ENCODE measurements at places on chromosomes 6 and 20.

GRCh38 chr6:135183532-135184440 is 2.7 kb downstream of the MYB start:
- peak; percentile 19 for DNase-seq

DNA sequence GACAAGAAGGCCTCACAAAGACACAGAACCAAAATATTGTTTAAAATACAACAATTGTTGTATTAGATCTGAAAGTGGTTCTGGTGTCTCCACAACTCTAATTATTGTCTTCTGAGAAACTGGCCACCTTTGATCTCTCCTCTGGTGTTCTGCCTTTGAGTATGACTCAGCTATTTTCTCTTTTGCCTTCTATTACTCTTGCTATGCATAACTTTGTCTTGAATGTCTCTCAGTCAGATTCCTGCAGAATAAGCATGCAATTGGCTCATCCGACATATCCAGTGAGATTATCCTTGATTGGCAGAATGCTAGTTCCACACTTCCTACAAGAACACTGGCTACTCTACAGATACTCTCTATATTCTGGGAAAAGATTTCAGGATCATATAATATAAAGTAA is 14.3 kb upstream of the EPM2A start:
- peak; percentile 10 for DNase-seq

- DNase-seq, result no peak
These were observed 19.5 kb downstream of the SYTL3 start for GRCh38 chr6:158669145-158670035.

GRCh38 chr6:152277826-152278329 is 359.3 kb downstream of the SYNE1 start:
- no peak for DNase-seq

GRCh38 chr20:46970937-46971630 is 76.4 kb downstream of the EYA2 start:
- peak; percentile 93 for DNase-seq

DNA sequence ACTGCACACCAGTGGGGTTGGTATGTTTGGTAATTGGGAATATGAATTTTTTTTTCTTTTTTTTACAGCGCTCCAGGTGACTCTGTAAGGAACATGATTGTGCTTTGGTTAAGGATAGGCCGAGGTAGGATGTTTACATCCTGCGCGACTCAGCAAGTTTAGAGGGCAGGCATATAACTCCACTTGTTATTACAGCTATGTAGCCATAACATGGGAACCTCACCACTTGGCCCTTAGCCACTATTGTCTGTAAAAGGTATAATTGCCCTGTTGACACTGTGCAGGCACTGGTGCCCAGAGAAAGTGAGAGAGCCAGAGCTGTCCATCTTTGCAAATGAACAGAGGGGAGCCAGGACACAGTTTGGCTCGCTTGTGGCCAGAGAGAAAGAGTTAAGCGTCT is 172.9 kb downstream of the MCHR2 start:
- DNase-seq, result no peak

- DNase-seq, result peak; percentile 99
These were observed 291.2 kb downstream of the CDH26 start for GRCh38 chr20:60249436-60249835.
